ENCODE measurements at places on chromosomes 3 and 15.
A peak's percentile ranks its signal among the peaks of the same experiment; 100 is the strongest.

DNA sequence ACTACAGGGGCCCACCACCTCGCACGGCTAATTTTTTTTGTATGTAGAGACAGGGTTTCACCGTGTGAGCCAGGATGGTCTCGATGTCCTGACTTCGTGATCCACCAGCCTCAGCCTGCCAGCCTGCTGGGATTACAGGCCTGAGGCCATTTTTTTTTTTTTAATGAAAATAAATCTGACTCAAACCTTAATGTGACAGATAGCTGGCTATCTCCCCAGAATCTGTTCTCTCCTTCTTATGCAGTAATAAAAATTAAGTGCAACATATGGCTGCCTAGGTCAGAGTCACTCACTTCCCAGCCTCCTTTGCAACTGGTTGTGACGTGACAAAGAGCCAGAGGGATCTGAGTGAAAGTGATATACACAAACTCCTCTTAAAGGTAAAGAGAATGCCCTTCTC lies 53.0 kb downstream of the ZNF148 start:
- no peak for DNase-seq

GRCh38 chr3:53044371-53044710 lies 1.5 kb downstream of the SFMBT1 start:
- peak; percentile 11 for DNase-seq

DNA sequence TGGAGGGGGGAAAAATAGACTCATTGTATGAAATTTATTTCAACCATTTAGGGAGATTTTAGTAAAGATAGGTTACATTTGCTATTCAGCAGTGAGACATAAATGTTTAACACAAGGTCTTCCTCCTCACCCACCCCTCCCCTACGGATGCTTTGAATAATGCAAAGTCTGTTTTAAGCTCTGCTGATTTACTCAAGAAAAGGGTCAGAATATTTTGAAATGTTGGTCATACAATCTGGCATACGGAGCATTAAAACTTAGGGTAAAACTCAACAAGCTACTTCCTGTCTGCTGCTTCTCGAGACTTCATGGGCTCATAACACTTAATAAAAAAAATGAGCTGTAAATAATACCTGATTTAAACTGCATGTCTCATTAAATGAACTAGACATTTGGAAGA lies 156.3 kb downstream of the WNT5A start:
- DNase-seq = no peak

DNA sequence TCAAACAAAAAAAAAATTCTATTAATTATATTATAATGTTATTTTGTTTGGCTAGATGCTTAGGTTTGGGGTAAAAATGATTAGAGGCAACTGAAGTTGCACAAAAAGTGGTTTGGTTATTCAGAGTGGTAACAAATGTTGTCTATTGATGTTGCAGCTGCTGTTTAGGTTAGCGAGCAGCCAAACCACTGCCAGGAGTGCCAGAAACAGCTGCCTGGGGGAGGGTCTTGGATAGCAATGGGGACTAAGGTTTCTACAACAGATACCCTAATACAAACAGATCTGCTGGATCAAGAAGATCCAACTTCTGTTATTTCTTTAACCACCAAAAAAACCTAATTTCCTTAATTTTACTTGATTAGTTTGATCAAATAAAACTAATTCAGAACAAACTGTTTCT lies 26.6 kb downstream of the BTLA start:
- no peak for DNase-seq

DNA sequence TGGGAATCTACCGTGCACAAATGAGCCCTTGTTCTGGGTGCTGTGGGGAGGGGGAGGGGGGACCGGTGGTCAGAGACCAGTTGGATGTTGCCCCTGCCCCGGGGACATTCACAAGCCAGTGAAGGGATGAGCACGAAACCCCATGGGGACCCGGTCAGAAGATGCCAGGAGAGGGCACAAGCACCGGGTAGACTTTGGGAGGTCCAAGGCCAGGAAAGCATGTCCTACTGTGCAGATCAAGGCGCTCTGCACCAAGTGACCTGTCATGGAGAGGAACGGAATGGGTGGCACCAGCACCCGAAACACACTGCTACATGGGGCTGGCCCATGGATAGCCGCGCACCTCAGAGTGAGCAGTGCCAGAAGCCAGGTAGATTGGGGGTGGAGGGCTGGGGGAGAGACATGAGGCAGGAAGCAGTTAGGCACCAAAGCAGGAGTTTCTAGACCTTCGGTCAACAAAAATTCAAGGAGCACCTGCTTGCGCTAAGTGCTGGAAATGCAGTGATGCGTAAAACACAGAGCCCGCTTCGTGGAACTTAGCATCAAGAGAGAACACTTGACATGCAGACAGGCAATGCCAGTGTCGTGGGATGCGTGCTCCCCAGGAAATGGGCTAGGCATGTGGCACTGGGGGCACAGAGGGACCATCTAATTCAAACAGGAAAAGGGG lies 99.1 kb downstream of the CPN2 start:
- DNase-seq = no peak
